ENCODE measurements at places on chromosomes 5 and 9.
A peak's percentile ranks its signal among the peaks of the same experiment; 100 is the strongest.

DNA sequence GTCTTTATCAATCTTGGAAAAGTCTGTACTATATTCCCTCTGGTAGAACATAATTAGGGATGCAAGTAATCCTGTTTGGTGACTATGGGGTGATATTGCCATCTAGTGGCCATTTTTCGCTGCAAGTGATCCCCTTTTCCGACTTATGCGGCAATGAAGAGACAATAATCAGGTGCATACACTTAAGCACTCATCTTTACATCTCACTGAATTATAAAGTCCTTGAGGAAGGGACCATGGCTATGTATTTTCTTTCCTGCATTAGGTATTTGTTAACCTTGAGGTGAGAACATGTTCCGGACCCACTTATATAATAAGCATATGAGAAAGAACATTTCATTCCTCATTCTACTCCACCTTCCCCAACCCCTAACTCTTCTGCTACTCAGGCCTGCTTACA lies 19.6 kb upstream of the LIX1 start:
- DNase-seq: peak; percentile 87

DNA sequence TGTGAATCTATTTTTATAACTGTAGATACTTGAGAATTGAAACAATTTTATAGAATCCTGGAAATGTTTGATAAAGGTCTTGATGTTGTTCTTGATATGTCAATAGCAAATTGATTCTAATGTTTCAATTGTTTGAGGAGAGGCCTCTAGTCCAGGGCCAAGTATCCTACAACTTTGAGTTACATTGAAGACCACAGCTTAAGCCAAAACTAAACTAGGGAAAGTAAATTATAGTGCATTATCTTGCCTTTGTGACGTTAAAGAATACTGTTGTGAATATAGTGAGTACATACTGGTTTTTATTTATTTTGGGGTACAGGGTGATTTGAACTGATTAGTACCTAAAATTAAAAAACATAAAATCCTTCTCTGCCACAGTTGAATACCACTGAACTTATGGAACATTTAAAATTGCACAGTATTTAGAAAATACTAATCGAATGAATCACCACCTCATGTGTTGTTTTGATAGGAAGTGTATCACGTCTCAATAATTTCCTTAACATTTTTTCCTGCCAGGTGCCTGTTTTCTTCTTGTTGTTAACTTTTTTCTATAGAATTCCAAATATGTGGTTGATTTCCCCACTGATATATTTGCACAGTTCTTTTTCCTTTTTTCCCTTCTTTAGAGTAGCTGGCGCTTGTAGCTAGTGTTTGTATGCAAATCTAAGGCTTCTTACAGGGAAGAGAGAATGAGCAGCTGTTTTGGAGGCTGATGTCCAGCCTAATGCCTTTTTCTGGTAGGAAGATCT lies 12.5 kb downstream of the ARHGEF28 start:
- DNase-seq: peak; percentile 85

DNA sequence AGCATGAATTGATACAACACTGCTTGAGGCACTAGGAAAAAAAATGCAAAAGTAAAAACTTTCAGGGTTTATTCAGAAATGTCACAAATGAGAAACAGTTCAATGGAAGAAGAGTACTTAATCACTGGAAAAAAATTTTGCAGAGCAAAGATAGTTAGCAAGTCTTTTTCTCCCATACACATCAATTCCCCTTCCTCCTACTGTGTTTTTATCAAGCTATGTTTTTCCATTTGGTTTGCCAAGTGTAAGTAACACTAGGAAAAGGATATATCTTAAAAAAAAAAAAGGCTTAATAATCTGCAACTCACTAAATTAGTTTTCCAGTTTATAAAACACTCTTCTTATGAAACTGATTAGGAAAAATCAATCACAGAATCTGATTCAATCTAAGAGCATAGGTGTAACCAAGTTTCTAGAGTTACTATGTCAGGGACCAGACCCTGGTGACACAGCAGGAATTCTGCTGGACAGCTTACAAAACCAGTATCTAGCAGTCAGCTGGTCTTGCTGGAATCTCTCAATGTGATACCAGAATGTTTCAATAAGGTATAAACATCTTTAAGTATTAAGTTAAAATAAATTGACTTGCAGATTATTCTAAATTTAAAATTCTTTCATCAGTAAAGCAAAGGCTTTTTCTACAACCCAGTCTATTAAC lies 34.7 kb downstream of the RNF145 start:
- DNase-seq: no peak

- peak; percentile 87 for DNase-seq
These were observed 484.9 kb downstream of the BNC2 start for GRCh38 chr9:16385590-16385989.

DNA sequence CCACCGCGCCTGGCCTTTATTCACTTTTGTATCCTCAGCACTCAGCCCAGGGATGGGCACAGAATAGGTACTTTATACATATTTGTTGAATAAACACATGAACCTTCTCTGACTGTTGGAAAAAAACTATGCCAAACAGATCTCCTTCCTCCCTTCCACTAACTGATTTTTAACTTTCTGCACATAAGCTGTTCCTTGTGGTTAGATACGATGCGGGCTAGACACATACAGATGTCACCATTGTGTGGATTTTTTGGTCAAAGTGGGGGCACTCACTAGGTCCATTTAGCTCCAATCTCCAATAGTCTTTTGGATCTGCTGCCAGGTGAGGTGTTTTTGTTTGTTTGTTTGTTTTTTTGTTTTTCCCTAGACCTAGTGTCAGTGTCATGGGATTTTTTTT lies 5.1 kb downstream of the TEX48 start:
- DNase-seq: no peak

- DNase-seq: no peak
These were observed 7.1 kb upstream of the TEX48 start for GRCh38 chr9:114688909-114689610.
